ENCODE measurements at places on chromosomes 7 and 10. TPM values are rescaled to one million over a fixed set of nuclear protein-coding genes. Genes with fewer than 3 reads are reported as not detected.

GIMAP4 gene
- total RNA-seq, result 0.28 TPM

DNA sequence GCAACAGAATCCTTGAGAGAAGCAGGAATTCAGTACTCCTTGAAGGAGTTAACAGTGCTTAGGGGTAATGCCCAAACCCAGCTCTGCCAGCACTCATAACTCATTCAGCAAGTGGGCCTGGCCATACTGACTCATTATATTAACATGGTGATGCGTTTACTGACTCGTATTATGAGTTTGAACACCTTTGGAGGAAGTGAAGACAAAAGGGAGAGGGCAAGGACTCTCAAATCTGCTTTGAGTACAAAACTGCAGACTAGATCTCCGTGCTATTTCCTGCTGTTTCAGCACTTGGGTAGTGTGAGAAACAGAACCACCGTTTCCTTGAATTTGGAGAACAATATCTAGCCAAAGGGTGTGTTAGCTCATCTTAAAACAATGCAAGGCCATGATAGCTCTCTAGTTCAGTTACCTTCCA is 30.8 kb downstream of the SLC16A9 start:
- no peak for DNase-seq
- no peak overlapping the region for H3K27ac ChIP-seq
- no peak overlapping the region for H3K4me3 ChIP-seq
- H3K27me3 ChIP-seq, result no peaks in the 10 kb centered on the region
- H3K4me1 ChIP-seq, result peaks cover 12% of the 10 kb centered on the region
- no peaks in the 10 kb centered on the region for H3K36me3 ChIP-seq

SLC16A12 gene
- total RNA-seq, result 10.9 TPM

DNA sequence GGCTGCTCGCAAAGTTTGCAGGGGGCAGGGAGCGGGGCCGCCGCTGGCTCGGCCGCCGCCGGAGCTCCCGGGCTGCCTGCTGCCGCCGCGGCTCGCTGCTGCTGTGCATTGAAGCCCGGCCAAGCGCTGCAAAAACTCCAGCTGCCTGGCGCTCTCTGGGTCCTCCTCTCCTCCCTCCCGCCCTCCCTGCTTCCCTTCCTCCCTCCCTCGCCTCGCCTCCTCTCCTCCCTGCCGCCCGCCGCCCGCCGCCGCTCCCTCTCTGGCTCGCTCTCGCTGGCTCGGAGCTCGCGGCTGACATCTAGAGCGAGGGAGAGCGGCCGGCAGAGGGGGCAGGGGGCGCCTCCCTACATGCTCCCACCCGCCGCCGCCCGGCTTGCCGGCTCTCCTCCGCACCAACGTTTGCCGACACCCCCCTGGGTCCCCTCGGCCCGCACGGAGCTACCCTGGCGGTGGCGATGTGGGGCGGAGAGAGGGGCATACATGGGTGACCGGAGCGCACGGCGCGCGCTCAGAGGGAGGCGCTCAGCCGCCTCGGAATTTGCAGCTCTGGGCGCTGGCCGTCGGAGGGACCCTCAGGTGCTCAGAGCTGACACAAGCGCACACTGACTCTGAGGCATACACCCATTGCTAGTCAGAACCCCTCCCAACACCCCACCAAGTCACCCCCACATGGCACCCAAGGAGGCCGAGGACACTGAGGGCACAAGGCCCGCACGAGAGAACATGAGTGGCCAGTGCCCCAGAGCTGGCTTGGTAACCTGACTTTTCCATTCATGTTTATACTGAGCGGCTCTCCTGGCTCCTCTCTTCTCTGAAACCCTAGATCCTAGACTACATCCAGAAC is 1.2 kb upstream of the PLXNA4 start:
- no peak overlapping the region for H3K27ac ChIP-seq
- H3K4me1 ChIP-seq, result peaks cover 41% of the 10 kb centered on the region
- DNase-seq, result peak; percentile 80
- H3K27me3 ChIP-seq, result peaks cover 73% of the 10 kb centered on the region
- H3K4me3 ChIP-seq, result peak overlapping the region; percentile 75
- no peaks in the 10 kb centered on the region for H3K36me3 ChIP-seq

GRCh38 chr10:92627845-92628480 is 35.0 kb downstream of the KIF11 start:
- H3K27ac ChIP-seq, result 0 out of 2 replicates have a peak overlapping the region, but pooled peaks have one; percentile 15
- H3K27me3 ChIP-seq, result no peaks in the 10 kb centered on the region
- no peak for DNase-seq
- H3K4me3 ChIP-seq, result no peak overlapping the region

- H3K4me3 ChIP-seq, result no peak overlapping the region
- H3K36me3 ChIP-seq, result no peaks in the 10 kb centered on the region
- H3K27ac ChIP-seq, result no peak overlapping the region
- no peaks in the 10 kb centered on the region for H3K27me3 ChIP-seq
- H3K4me1 ChIP-seq, result no peaks in the 10 kb centered on the region
These were observed 419.8 kb downstream of the GRID1 start for GRCh38 chr10:85946713-85947326.

DNA sequence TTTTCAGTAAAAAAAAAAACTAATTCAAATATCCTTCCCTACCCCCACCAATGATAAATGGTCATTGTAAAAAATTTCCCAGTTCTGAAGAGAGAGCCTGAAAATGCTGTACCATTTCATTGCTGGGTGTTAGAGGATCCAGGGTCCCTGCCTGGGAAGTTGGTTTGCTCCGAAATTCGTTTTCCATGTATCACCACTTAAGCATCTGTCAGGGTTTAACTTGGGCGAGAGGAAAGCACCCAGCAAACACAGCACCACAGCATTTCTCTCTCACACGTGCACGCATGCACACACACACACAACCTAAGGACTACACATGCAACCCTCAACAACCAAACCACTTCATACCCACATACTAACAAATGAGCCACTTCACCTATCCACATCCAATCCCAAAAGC is 42.1 kb upstream of the EMX2 start:
- H3K4me1 ChIP-seq, result peaks cover 11% of the 10 kb centered on the region
- no peaks in the 10 kb centered on the region for H3K36me3 ChIP-seq
- no peak overlapping the region for H3K27ac ChIP-seq
- H3K4me3 ChIP-seq, result no peak overlapping the region
- H3K27me3 ChIP-seq, result peaks cover 14% of the 10 kb centered on the region

DNA sequence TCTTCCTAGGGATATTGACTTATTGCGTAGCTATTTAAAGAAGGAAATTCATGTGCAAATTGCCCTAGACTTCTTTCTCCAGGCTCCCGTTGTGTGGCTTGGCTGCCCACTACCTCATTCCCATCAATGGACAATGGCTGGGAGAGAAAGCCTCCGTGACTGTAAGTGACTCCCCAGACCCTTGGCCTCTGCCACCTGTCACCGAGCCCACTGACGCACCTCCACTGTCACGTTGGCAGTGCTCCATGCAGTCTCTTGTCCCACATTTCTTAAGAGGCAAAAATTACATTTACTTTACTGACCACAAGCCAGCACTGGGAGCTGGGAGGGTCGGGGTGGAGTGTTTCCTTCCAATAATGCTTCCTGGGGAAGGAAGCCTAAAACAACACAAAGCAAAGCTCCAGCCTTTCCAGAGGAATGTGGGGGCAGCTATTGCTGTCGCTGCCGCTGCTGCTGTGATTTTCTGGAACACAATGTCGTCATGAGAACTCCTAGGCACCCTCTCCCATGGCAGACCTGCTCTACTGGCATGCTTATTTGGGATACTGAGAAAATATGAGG is 89.7 kb upstream of the STEAP1B start:
- H3K27me3 ChIP-seq, result no peaks in the 10 kb centered on the region
- no peaks in the 10 kb centered on the region for H3K36me3 ChIP-seq
- DNase-seq, result no peak
- peaks cover 41% of the 10 kb centered on the region for H3K4me1 ChIP-seq

DNA sequence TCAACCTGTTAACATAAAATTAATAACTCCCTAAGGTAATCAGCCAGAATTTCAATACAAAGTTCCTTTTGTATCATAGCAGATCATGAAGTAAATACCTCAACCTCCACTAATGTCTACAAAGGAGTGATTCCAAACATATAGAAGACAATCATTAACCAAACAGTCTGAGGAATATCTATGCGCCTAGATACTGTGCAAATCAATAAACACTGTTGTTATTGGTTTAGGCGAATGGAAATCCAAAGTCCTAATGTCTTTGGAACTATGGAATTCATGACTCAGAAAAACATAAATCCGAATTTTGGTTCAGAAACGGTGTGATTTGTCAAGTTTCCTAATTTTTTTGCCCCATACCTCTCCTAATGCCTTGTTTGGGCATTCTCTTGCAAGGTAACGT is 469.7 kb downstream of the PARD3 start:
- H3K36me3 ChIP-seq, result peaks cover 6% of the 10 kb centered on the region
- H3K27me3 ChIP-seq, result no peaks in the 10 kb centered on the region
- no peak overlapping the region for H3K4me3 ChIP-seq
- DNase-seq, result no peak
- H3K4me1 ChIP-seq, result peaks cover 24% of the 10 kb centered on the region
- H3K27ac ChIP-seq, result no peak overlapping the region

GRCh38 chr10:97428572-97428981 is 2.6 kb downstream of the PGAM1 start:
- H3K27me3 ChIP-seq, result no peaks in the 10 kb centered on the region
- peak overlapping the region; percentile 95 for H3K4me3 ChIP-seq
- no peak for DNase-seq
- peaks cover 57% of the 10 kb centered on the region for H3K36me3 ChIP-seq

GRCh38 chr7:29304756-29305155 is 110.2 kb downstream of the CHN2 start:
- H3K4me1 ChIP-seq, result peaks cover 73% of the 10 kb centered on the region
- no peak for DNase-seq
- H3K27ac ChIP-seq, result peak overlapping the region; percentile 40
- H3K36me3 ChIP-seq, result no peaks in the 10 kb centered on the region

NPC1L1 gene
- total RNA-seq, result 0.16 TPM

- H3K27ac ChIP-seq, result no peak overlapping the region
- no peaks in the 10 kb centered on the region for H3K36me3 ChIP-seq
- peaks cover 34% of the 10 kb centered on the region for H3K4me1 ChIP-seq
- DNase-seq, result no peak
- H3K27me3 ChIP-seq, result no peaks in the 10 kb centered on the region
- H3K4me3 ChIP-seq, result no peak overlapping the region
These were observed 156.3 kb downstream of the PHF14 start for GRCh38 chr7:11130012-11130411.

DNA sequence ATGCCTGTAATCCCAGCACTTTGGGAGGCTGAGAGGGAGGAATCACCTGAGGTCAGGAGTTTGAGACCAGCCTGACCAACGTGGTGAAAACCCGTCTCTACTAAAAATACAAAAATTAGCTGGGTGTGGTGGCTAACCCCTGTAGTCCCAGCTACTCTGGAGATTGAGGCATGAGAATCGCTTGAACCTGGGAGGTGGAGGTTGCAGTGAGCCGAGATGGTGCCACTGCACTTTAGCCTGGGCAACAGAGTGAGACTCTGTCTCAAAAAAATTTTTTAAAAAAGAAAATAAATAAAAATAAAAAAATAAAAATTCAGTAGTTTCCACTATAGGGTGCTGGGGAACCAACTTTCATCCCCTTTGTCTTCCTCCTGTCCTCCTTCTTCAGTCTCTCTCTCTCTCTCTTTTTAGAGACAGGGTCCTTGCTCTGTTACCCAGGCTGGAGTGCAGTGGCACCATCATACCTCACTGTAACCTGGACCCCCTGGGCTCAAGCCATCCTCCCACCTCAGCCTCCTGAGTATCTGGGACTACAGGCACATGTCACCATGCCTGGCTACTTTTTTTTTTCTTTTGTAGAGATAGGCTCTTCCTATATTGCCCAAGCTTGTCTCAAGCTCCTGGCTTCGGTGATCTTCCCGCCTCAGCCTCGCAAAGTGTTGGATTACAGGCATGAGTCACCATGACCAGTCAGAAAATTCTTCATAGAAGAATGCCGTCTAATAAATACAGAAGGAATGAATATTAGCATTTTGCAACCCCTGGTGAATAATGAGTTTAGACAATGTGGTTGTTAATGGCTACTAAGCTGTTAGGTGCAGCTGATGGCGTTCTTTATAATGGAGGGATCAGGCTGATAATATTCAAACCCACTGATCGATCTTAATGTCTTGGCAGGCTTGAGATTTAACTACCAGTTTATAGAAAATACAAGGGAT is 20.6 kb downstream of the RBM20 start:
- H3K4me1 ChIP-seq, result peaks cover 36% of the 10 kb centered on the region
- no peak overlapping the region for H3K27ac ChIP-seq
- no peak for DNase-seq
- no peaks in the 10 kb centered on the region for H3K36me3 ChIP-seq
- H3K27me3 ChIP-seq, result peaks cover 37% of the 10 kb centered on the region

DNA sequence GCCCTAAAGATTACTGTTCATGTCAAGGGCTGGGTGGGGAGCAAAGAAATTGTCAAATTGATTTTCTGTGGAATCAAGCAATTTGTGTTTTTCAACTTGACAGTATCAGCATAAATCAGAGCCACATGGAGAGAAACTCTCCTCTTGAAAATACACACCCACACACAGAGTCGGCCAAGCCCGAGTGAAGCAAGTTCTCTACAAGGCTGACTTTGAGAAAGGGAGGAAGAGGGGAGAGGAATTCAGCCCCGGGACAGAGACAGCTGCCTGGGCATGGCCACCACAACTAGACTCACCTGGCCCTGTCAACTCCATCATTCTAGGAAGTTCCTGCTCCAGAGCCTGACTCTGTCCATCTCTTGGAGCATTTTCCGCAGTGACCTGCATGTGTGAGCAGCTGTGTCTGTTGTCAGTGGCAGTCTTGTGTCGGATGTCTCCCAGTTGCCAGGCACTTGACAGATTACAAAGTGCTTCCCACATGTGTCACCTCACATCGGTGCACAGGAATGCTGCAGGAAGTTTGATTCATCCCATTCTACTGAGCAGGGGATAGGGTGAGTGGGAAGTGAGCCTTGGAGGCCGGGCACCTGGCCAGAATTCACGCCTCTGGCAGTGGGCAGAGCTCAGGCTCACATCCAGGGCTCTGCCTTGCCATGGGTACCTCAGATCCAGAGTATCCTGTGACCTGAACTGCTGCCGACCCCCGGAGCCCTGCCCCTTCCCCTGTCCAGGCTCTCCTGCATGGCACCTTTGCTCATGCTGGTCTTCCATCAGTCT is 37.9 kb downstream of the ADAM12 start:
- H3K36me3 ChIP-seq, result no peaks in the 10 kb centered on the region
- H3K27me3 ChIP-seq, result peaks cover 3% of the 10 kb centered on the region
- no peak overlapping the region for H3K4me3 ChIP-seq
- H3K4me1 ChIP-seq, result peaks cover 13% of the 10 kb centered on the region

OR6V1 gene
- not detected for total RNA-seq

GRCh38 chr7:93558705-93559614 is 15.6 kb downstream of the CALCR start:
- peaks cover 16% of the 10 kb centered on the region for H3K4me1 ChIP-seq
- H3K36me3 ChIP-seq, result no peaks in the 10 kb centered on the region
- H3K4me3 ChIP-seq, result no peak overlapping the region
- no peaks in the 10 kb centered on the region for H3K27me3 ChIP-seq
- H3K27ac ChIP-seq, result peak overlapping the region; percentile 75
- no peak for DNase-seq

- H3K27me3 ChIP-seq, result peaks cover 3% of the 10 kb centered on the region
- H3K4me1 ChIP-seq, result peaks cover 13% of the 10 kb centered on the region
- no peaks in the 10 kb centered on the region for H3K36me3 ChIP-seq
- no peak for DNase-seq
These were observed 437.3 kb downstream of the CCSER2 start for GRCh38 chr10:84765656-84766055.

- no peak overlapping the region for H3K4me3 ChIP-seq
- no peaks in the 10 kb centered on the region for H3K4me1 ChIP-seq
These were observed 54.4 kb downstream of the ZRANB1 start for GRCh38 chr10:124996127-124996853.

GRCh38 chr10:101379663-101380352 is 25.8 kb downstream of the BTRC start:
- no peak overlapping the region for H3K27ac ChIP-seq
- no peak for DNase-seq
- H3K36me3 ChIP-seq, result no peaks in the 10 kb centered on the region
- H3K4me1 ChIP-seq, result no peaks in the 10 kb centered on the region

ANXA8L1 gene
- not detected for total RNA-seq
